Fibroblast of skin of abdomen (primary cell): ENCODE measurements at places on chromosomes 16 and 17.

DNA sequence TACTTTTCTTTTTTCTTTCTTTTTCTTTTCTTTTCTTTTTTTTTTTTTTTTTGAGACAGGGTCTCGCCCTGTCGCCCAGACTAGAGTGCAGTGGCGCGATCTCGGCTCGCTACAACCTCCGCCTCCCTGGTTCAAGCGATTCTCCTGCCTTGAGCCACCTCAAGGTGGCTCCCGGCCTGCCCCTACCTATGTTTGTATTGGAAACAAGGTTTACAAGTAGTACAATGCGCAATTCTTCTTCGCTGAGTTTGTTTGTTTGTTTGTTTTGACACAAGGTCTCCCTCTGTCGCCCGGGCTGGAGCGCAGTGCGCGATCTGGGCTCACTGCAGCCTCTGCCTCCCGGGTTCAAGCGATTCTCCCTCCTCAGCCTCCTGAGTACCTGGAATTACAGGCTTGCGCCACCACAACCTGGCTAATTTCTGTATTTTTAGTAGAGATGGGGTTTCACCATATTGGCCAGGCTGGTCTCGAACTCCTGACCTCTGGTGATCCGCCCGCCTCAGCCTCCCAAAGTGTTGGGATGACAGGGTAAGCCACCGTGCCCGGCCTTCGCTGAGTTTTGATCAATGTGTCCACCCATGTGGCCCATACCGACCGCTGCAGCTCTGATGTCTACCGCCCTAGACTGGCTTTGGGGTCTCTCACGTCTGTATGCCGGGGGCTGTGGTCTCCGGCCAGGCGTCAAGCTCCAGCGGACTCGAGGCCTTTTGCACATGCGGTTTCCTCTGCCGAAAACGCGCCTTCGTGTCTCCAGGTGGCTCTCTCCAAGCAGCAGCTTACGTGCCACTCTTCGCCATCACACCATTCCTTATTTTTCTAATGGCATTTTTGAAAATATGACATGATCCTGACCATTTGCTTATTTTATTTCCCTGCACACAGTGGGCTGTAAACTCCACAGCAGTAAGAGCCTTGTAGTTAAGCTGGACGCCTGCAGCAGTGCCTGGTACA, 1.1 kb upstream of the YBX2 start:
- no peak for DNase-seq

GRCh38 chr17:28093999-28094716, 51.7 kb downstream of the NLK start:
- DNase-seq: no peak

DNA sequence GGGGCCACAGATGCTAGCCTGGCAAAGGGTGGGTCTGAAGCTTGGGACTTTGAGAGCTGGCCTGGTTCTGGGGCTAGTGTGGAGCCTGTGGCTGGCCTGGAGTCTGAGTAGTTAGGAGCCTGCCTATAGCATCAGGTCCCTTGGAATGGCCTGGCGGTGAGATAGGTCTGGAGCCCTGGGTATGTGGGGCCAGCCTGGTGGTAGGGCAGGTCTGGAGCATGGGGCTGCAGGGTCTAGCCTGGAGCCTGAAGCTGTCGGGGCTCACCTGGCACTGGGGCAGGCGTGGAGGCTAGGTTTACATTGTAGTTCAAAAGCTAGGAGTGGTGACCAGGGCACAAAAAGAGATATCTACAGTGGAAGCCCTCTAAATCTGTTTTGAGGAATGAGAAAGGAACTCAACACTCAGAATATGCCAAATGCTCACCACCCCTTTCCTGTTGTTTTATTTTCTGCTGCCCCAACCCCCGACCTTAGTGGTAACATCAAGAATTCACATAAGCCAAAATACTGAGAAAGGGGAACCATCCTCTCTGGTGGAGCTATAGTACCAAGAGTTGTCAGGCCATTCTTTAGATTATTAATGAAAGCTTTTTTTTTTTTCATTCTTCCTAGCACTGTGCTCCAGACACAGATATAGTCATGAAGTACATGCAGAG, 100.3 kb downstream of the TANC2 start:
- DNase-seq: no peak

DNA sequence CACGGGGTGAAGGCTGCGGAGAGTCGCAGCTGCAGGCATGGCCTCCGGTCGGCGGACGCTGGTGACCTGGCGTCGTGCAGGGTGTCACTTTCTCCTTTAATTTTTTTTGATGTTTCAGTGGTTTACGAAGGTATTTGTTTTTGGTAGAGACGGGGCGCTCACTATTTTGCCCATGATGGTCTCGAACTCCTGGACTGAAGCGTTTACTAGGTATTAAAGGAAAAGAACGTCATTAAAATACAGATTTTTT, 17.1 kb downstream of the ZNF213 start:
- no peak for DNase-seq

GRCh38 chr17:48003417-48004151, 32.7 kb downstream of the CDK5RAP3 start:
- peak; percentile 41 for DNase-seq

GRCh38 chr17:53607475-53607874, 215.3 kb upstream of the KIF2B start:
- no peak for DNase-seq

- DNase-seq: peak; percentile 74
Measured at GRCh38 chr17:72030067-72030899, 90.5 kb upstream of the SOX9 start.

- no peak for DNase-seq
Measured at GRCh38 chr17:80584176-80584905, 39.7 kb downstream of the RPTOR start.

DNA sequence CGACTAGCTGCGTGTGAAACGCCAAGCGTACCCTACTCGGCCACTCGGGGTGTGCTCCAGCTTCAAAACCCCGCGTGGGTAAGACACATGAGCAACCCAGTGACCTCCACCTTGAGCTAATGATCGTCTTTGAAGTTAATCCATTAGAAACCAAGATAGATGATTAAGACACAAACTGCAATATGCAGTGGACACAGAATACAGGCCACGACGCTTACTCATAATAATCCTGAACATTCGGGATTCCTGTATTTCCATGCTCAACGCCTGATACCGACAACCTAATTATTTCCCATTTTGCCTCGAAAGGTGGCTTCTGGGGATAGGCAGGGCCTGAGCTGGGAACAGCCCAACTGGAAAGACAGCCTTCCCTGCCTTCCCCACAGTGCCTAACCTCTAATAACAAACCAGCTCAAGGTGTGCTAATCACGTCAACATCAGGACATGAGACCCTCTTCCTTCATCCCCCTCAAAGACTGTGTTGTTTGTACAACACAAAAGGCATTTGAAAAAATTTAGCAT, 504 bp upstream of the COPRS start:
- DNase-seq: no peak

DNA sequence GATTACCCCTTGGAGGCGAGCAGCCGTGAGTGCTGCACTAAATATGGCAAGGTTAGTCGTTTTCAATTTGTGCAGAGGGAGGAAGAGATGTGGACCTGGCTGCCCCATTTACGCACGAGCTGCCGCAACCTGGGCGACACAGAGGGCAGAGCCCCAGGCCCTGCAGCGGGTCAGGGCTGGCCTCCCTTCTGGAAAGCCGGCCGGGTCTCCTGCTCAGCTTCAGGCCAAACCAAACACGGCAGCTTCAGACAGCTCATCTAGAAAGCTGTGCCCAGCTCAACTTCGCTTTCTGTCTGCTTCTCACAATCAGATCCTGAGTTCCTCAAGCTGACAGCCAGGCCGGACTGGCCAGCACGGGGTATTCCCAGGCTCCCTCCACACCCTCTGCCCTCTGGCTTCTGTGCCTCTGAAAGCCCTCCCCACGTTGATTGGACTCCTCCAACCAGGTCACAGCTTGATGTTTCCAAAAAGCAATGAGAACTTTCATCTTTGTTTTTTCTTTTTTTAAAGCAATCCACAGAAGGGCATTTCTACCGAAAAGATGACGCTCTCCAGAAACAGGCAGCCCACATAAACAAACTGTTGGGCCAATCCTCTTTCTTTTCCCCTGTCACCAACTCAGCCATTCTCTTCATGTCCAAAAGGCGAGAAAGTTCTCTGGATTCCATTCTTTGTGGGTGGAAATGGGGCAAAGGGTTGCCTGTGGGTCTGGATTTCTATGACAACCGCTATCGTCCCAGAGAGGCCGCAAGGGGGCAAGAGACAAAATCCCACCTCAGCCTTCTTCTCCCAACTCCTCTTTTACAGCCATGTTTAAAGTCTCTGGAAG, 189.0 kb downstream of the ZFHX3 start:
- no peak for DNase-seq

DNA sequence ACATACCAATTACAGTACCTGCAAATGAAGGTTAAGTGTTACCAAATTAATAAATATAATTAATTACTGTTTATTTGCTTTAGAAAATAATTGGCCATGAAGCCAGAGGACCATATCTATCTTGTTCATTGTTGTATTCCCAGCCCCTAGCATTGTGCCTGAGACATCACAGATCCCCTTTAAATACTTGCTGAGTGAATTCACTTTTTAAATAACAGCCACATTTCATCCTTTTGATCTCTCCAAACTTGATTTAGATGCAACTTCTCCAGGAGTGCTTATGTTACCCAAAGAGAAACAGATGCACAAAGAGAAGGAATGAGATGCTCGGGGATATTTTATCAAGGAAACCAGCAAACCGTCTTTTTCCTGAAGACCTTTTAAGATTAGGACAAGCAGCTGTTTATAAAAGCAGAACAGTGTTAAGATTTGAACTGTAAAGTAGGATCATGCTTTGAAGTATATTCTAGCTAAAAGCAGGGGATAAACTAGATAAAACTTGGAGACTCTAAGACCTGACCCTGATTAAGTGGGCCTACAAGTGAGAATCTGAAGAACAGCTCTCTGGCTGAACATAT, 66.3 kb downstream of the CHD9 start:
- DNase-seq: no peak

DNA sequence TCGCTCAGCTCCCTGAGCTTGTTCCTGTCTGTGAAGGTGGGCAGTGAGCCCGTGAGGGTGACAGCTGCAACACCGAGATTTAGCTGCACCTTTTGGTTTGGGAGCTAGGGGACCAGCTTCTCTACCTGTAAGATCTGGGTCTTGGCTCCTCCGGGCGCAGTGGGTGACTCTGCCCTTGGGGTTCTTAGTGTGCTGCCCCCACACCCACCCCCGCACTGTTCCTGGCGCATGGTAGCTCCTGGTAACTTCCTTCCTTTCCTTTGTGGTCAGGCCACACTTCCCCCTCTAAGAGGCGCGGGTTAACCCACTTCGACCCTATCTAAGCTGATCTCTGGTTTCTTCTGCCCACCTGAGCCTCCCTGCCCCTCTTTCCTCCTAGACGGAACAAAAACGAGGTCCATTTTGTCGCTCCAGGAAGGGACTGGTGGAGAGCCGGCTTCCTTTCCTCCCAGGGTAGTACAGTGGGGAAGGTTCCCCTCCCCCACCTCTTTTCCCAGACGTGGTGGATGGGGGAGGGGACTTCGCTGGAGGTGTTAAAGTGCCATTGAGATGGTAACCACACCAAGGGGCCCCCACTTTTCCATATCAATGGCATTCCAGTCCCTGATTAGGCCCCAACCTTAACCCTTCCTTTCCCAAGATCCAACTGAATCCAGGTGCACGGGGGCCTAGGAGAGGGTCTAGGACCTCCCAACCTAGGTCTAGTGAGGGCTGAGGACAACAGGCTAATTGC, 4.6 kb upstream of the CLDN9 start:
- DNase-seq: no peak

DNA sequence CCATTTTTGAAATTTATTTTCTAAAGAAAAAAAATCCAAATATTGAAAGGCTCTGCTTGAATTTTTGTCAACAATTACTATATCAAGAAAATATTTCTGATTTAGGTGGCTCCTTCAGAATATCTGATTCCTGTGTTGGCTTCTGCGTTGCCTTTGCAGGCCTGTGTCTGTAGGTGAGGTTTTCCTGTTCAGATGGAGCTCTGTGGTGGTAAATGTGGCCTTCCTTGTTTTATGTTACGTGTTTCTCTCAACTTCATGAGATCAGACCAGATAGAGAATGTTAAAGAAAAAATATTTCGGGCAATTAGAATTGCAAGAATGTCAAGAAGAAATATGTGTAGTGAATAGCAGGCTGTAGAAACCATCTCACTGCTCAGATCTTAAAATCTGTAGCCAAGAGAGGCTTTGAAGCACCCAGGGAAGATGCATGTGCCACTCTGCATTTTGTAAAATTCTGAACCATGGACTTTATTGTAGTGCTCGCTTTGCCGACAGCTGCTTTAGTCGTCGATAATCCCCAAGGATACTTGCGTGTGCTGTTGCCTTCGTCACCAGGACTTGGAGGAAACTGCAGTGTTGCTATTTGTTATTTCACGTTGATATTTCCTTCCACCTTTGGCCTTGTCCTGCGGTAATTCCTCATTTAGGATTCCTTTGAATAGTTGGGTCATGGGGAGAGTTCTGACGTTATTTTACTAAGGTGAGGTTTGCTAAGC, 69.9 kb downstream of the RPTOR start:
- DNase-seq: no peak

GRCh38 chr16:88804173-88804551, 573 bp downstream of the CDT1 start:
- DNase-seq: no peak

- DNase-seq: no peak
Measured at GRCh38 chr17:47066095-47066494, 87.0 kb upstream of the RPRML start.

GRCh38 chr16:23753908-23754593, 775 bp upstream of the CHP2 start:
- DNase-seq: no peak
